ENCODE measurements at places on chromosomes 7 and 10.

GRCh38 chr10:116707981-116708380, 34.4 kb downstream of the HSPA12A start:
- no peak for DNase-seq

GRCh38 chr7:75924889-75925288, 9.9 kb downstream of the POR start:
- no peak for DNase-seq

DNA sequence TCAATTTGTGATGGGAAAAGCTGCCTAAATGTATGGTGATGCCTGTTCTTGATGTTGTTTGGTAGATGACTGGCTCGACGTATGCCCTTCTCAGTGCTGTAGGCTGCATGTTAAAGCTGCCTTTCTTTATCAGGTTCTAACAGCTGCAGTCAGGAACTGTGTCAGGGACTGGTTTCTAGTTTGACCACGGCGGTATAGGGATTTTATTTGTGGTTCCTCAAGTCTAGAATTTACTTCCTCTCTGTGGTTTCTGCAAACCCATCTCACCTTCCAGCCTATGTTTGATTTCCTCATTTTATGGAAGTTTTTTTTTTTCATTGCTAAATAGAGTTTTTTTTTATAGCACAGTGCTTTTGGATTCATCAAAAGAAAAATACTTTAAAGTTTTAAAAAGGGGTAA, 26.5 kb downstream of the LMTK2 start:
- peak; percentile 72 for DNase-seq

DNA sequence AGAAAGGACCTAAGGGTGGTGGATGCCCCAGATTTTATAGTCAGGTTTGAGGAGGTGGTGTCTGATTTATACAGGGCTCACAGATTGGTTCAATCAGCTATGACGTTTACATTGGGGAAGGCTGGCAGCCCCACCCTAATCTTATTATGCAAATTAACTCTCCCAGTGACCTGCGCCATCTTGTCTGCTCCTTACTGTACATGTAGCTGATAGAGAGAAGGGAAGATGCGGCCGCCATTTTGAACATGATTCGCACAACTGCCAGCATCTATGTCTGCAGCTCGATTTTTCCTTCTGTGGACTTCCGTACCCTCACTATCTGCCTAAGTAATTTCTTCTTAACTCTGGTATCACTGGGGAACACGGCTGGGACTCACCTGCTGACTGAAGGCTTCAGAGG, 619.0 kb upstream of the DPP6 start:
- DNase-seq: no peak

DNA sequence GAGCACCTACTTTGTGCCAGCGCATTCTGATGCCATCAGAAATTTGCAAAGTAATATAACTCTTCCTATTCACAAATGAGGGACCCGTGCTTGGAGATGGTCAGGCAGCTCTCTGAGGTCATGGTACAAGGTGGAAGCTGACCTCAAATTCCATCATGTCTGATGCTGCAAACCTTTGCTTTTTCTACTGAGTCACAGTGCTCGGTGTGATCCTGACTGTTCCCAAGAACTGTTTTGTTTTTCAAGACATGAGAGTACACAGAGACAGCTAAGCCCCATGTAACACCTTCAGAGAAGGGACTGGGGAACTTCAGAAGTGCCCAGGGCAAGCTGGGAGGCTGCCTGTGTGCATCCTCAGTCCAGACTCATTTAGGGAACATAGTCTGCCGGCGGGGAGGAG, 111.3 kb downstream of the FRMD4A start:
- no peak for DNase-seq

- DNase-seq: no peak
Observed at GRCh38 chr10:57948796-57949195, 318.9 kb downstream of the IPMK start.

DNA sequence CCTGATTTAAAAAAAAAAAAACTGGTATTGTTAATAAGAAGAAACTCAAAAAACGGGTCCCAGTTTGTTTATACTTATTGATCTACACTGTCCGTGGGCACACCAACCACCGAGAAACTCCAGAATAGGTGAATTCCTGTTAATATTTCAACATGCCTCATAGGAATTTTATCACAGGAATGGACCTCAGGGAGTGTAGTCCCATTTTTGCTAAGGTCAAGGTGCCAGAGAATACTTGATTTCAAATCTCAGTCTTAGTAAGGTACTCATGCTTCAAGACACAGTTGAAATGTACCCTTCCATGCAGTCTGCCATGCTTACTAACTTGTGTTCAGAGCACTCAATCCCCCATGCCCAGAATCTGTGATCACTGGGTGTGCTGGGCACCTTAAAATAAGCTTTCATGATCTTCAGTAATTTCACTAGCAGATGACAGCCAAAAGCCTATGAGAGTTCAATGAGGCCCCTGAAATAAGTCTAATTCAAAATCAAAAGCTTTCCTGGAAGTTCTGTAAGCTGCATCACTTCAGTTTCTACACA, 385.7 kb downstream of the TNS3 start:
- no peak for DNase-seq

DNA sequence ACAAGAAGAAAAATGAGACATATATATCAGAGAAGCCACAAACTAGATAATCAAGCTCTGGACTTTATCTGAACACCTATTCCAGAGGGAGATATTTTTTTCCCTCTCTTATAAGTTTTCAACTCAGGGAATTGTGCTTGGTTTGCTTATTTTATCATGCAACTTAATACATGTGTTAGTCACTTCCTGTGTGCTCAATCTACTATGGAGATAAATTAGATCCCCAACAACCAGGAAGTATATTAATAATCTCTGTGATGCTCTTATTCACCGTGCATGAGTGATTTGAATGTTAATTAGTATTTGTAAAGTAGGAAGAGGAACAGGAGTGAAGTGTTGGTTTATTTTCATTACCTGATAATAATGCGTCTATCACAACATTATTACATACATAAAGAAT, 38.8 kb upstream of the ZNF365 start:
- DNase-seq: no peak

GRCh38 chr10:121270906-121271305, 327.3 kb downstream of the FGFR2 start:
- no peak for DNase-seq

DNA sequence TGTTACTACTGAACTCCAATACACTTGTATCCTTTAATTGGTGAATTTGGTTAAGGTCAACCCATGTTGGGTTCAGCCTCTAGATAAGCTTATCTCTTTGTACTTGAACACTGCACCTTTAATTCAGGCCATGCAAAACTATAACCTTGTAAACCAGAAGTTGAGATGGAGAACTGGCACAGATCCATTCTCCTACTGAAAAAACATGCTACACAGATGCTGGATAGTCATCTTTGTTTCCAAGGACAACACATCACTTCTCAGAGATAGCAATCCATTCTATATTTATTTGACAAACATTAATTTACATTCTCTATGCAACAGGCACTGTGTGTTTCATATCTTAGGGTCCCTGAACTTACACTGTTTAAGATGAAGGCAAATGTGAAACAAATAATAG, 2.9 kb upstream of the CDK14 start:
- no peak for DNase-seq

DNA sequence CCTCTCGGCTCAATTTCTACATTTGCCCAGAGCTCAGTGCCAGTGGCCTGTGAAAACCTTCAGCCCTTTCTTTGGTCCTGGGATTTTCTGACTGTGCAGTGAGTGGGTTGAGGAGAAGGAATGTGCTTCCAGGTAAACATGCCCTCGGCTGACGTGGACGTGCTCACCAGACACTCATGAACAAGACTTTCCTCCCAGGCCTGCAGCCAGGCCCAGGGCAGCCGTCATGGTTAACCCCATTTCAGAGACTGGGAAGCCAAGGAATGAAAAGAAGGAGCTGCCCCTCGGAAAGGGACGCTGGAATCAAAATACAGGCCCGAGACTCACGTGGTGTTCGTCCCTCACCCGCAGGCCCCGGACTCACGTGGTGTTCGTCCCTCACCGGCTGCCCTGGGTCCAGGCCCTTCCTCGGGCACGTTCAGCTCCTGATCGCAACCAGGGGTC, 8.8 kb upstream of the CALML5 start:
- no peak for DNase-seq

DNA sequence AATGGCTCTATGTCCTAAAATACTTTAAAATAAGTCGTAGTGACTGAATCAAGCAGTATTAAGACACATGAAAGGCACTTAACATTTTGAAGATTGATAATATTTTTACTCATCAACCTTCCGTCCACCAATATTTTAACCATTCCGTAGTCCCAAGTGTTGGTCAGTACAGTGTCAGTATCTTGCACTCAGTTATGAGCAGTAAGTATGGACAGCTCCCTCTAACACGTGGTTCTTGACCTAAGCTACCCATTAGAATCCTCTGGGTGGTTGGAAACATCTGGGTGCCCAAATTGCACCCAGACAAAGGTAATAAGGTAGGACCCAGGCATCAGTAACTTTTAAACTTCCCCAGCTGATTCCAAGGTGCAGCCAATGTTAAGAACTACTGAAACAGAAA, 260.2 kb downstream of the HDAC9 start:
- DNase-seq: no peak

DNA sequence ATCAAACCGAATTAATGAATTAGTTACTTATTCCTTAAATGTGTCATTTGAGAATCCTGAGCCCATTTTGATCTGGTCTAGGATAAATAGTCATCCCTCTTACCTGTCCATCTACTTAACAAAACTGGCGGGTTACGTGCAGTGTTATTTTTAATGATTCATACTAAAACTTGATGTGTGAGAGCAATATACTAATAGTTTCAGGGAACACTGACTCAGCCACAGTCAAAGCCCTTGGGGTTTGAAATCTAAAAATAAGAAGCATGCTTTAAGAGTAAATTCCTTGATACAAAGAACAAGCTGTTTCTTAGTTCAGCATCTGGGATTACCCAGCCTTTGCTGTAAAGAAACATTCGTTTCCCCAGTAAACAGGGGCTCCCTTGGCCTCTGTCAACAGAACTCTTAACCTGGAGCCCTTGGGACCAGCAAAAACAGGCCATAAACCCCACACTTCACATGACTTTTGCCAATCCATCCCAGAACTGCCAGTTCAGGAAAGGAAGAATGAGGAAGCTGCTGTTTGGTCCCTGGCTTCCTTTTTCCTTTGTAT, 370.6 kb upstream of the IGFBP3 start:
- DNase-seq: no peak

- DNase-seq: no peak
Observed at GRCh38 chr10:22723783-22724182, 9.4 kb upstream of the PIP4K2A start.

GRCh38 chr7:159064816-159065510, 79.7 kb downstream of the VIPR2 start:
- no peak for DNase-seq

DNA sequence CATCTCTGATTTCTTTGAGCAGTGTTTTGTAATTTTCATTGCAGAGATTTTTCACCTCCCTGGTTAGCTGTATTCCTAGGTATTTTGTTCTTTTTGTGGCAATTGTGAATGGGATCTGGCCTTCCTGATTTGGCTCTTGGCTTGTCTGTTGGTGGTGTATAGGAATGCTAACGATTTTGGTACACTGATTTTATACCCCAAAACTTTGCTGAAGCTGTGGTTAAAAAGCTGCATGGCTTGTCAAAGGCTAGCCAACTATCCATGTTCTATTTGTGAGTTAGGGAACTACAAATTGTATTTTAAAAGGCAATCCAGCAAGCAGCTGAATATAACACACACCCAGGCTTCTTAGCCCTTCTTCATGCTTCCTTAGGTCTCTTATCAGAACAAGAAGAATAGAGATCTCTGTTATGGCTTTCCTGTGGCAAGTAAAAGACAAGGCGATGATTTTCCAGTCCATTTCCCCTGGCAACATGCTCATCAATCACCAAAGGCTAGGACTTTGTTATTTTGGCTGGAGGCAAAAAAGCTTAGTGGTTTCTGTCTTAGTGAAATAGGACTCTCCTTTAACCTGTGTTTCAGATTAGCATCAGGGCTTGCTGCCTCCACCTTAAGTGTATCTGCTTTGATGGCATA, 77.5 kb downstream of the CDK6 start:
- no peak for DNase-seq

DNA sequence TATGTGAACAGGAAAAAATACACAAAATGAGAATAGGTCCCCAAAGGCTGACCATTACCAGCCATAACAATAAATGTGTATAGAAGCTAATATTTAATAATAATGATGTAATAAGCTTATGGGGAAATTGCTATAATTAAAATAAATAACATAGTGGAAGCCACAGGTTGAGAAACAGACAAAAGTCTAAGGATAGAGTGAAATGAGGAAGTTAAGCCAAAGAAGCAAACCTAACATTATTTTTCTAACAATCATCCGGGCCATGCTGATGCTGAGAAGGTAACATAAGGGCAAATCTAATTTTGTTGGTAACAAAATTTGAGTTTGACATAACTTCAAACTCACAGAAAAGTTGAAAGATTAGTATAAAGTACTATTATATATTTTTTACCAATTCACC, 115.9 kb downstream of the MICU1 start:
- DNase-seq: no peak

DNA sequence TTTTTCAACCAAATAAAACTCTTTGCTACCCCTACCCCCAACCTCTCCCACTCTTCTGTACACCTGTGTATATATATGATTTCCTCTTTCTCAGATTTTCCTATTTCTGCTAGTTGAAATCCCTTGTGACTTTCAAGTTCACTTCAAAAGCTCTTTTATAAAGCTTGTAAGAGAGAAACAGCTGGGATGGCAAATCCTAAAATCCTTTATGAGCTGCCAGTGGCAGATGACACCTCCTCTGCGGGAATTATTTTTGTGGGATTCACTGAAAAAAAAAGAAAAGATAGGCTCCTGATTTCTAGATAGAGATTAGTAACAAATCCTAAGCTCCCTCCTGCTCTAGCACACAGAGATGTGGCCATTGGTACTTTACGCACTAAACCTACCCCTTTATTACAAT, 92.9 kb downstream of the AHR start:
- DNase-seq: no peak

DNA sequence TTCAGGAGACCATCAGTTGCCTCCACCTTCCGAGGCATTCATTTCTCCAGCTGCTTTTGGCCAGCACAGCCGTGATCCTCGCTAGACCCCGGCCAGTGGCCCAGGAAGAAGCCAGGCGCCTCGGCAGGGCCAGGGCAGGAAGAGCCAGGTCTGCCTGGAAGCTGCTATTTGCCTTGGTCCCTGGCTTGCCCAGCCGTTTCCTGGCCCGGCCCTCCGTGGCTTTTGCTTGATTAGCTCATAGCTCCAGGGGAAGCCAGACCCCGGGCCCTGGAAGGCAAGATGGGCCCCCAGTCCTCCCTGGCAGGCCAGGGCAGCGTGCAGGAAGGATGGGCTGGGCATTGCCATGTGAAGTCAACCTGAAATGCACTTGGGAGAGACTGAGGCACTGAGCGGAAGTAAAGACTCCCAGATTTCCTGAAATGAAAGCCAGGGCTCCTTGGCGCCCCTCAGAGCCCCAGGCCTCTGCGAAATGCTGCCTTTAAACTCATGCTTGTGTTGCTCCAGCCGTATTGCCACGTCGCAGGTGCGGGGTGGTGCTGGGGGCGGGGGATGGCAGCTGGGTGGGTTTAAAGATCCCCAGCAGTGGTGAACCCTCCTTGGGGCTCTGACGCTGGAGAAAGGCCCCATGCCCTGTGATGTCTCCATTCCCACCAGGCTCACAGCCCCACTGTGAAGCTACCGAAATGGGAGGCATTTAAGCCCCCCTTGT, 160.6 kb downstream of the GRK5 start:
- no peak for DNase-seq

GRCh38 chr10:101172741-101173140, 41.6 kb downstream of the TLX1 start:
- no peak for DNase-seq
